ENCODE measurements at places on chromosomes 16 and 17.

GRCh38 chr16:75580-76501, 2.2 kb upstream of the MPG start:
- peak; percentile 91 for DNase-seq

GRCh38 chr16:81437865-81438264, 6.7 kb upstream of the CMIP start:
- no peak for DNase-seq

- no peak for DNase-seq
Observed at GRCh38 chr17:14359163-14360020, 58.5 kb downstream of the HS3ST3B1 start.

GRCh38 chr16:88921591-88921990, 55.1 kb upstream of the PABPN1L start:
- DNase-seq = no peak

DNA sequence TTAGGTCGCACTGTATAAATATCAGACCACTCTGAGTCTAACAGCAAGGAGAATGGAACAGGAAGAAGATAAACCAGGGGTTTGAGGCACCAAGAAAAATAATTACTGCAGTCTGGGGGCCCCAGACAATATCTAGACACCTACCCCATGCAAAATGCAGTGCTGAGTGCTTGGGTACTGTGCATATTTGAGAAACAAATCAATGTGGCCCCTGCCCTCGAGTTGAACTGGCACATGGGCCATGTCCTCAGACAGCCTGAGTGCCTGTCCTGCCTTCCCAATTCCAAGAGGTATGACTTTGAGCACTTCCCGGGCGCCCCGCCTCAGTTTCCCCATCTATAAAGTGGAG, 6.2 kb upstream of the CIITA start:
- no peak for DNase-seq

- no peak for DNase-seq
Observed at GRCh38 chr17:56109836-56110235, 43.4 kb upstream of the ANKFN1 start.

DNA sequence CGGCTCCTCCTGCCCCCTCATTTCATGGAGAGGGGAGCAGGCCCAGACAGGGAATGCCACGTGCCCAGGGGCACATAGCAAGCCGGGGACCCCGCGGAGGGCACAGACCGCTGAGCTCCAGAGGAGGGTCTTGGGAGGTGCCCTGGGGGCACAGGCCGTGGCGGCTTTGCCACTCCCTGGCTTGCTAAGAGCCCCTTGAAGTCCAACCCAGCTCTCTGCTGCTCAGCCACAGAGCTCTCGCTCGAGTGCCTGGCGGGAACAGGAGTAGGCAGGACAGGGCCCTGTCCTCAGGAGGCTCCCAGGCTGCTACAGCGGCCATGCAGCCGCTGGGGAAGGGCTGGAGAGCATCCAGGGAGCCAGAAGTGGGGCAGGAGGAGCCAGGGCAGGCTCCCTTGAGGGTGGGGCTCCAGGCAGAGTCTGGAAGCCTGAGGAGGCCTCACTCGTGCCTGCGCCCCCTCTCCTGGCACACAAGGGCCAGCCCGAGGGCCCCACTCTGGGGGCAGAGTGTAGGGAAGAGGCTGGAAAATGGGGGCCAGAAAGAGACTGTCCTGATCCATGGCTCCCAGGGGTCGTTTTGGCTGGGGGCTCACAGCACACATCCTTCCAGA, 4.4 kb upstream of the RAB26 start:
- peak; percentile 19 for DNase-seq

DNA sequence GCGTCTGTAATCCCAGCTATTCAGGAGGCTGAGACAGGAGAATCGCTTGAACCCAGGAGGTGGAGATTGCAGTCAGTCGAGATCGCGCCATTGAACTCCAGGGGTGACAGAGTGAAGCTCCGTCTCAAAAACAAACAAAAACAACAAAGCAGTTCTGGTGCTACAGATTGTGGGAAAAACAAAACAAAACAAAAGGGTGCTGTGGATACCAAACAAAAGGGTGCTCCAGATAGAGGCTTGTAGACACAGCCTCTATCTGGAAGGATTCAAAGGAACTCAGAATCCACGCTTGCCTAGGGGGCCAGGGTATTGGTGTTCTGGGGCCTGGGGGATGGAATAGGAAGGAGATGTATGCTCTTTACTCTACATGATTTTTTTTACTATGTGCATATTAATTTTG, 2.5 kb downstream of the MYLK3 start:
- DNase-seq = no peak

GRCh38 chr17:81510785-81511553, 1.6 kb downstream of the ACTG1 start:
- DNase-seq = peak; percentile 37

DNA sequence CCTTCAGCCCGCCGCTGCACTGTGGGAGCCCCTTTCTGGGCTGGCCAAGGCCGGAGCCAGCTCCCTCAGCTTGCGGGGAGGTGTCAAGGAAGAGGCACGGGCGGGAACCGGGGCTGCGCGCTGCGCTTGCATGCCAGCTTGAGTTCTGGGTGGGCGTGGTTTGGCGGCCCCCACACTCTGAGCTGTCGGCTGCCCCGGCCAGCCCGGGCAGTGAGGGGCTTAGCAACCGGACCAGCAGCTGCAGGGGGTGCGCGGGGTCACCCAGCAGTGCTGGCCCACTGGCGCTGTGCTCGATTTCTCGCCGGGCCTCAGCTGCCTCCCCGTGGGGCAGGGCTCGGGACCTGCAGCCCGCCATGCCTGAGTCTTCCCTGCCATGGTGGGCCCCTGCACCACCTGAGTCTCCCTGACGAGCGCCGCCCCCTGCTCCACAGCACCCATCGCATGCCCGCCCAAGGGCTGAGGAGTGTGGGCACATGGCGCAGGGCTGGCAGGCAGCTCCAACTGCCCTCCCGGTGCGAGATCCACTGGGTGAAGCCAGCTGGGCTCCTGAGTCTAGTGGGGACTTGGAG, 17.0 kb downstream of the PRR11 start:
- no peak for DNase-seq

GRCh38 chr17:70327279-70327678, 157.9 kb downstream of the KCNJ2 start:
- no peak for DNase-seq

DNA sequence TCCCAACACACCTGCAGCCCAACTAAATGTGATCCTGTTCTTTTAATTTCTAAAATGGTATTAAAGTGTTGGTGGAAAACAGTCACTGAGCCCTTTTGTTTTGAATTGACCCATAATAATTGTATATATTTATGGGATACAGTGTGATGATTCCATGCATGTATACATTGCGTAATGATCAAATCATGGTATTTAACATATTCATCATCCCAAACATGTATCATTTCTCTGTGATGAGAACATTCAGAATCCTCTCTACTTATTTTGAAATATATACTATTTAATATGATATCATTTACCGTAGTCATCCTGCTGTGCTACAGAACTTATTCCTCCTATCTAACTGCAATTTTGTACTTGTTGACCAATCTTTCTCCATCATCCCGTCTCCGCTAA, 14.0 kb upstream of the MYH10 start:
- no peak for DNase-seq

DNA sequence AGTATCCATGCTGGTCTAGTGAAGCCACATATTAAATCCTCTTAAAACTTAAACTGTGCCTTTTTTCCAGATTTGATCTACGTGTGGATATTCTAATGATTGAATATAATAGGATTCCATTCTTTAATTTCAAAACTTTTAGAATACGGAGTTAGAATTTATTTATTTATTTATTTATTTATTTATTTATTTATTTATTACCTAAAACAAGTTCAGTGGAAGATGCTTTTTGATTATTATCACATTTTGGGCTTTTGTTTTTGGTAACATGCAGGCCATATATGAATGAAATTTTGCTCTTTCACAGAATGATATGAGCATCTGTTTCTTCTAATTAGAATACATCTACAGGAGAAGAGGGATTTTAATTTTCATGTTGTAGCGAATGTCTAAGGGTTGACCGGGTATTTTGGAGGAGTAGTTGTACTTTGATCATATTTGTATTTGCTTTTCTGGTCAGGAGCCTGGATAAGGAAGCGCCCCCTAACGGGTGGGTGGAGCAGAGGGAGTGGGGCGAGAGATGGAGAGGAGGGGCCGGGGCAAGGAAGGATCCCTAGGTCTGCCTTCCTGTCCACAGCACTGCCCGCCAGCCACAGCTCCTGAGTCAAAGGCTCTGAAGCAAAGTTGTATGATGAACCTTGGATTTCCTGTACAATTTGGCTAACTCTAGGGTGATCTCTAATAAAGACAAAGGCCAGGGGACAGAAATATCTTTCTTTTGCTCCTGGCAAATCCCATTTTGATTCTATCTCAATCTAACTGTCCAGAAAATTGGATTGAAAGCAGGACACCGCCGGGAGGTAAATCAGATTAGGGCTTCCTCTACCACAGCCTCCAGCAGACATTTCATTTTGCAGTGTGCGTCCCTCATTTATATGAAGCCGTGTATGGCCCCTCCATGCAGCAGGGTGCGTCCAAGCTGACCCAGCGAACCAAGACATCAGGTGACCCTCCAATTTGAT, 149.1 kb downstream of the PRKCA start:
- no peak for DNase-seq

DNA sequence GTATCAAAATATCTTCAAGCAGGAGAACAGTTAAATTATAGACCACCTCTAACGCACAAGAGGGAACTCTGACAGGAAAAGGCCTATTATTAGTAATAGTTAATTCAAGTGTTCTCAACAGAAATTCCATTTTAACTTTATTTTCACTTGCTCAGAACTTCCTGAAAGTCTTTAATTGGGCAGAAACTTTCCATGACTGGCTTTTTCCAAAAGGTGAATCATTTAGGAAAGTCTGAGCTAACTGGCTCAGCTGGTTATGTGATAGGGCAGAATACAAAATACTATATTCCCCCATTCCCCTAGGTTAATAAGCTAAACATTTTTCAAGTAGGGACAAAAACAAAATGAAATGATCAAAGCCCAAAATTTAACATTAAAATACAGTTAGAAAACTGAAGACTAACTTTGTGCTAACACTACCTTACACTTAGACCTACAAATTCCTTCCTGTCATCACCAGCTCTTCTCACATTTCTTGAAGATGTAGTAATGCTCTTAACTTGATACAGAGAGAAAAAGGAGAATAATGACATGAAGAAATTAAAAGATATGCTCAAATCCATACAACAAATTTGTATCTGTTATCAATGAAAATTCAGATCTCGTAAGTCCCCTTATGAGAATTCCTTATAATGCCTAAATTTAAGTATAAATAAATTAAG, 31.0 kb downstream of the CFDP1 start:
- DNase-seq = no peak

DNA sequence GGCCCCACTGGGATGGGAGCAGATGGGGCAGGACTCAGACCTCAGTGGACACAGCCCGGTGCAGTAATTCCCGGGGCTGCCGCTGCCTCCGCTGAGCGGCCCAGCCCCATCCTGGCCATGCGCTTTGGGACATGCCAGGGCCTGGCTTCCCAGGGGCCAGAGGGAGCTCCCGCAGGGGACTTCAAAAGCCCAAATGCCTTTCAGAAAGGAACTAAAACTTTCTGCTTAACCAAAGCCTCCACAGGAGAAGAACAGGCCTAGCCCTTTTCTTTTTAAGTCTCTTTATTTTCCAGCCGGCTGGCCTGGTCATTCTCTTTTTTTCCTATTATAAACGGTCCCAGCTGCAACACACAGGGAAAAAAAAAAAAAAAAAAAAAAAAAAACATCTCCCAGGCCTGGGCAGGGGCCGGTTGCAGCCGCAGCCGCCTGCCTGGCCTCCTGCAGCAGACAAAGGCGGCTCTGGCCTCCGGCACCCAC, 10.7 kb upstream of the ZNF423 start:
- DNase-seq = no peak

GRCh38 chr16:16139806-16140205, 83.5 kb downstream of the ABCC6 start:
- no peak for DNase-seq

DNA sequence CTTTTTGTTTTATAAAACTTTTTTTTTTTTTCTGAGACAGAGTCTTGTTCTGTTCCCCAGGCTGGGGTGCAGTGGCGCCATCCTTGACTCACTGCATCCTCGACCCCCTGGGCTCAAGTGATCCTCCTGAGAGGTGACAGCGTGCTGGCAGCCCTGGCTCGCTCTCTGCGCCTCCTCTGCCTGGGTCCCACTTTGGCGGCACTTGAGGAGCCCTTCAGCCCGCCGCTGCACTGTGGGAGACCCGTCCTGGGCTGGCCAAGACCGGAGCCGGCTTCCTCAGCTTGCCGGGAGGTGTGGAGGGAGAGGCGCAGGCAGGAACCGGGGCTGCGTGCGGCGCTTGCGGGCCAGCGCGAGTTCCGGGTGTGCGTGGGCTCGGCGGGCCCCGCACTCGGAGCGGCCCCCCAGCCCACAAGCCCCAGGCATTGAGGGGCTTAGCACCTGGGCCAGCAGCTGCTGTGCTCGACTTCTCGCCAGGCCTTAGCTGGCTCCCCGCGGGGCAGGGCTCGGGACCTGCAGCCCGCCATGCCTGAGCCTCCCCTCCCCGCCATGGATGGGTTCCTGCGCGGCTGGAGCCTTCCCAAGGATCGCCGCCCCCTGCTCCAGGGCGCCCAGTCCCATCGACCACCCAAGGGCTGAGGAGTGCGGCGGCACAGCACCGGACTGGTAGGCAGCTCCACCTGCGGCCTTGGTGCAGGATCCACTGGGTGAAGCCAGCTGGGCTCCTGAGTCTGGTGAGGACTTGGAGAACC, 49.6 kb upstream of the HELZ start:
- DNase-seq = no peak

GRCh38 chr17:63772801-63773271, 561 bp downstream of the CCDC47 start:
- peak; percentile 30 for DNase-seq

GRCh38 chr16:85396879-85397871, 215.9 kb upstream of the GSE1 start:
- no peak for DNase-seq

GRCh38 chr16:73000020-73000906, 47.7 kb downstream of the ZFHX3 start:
- DNase-seq = peak; percentile 76

DNA sequence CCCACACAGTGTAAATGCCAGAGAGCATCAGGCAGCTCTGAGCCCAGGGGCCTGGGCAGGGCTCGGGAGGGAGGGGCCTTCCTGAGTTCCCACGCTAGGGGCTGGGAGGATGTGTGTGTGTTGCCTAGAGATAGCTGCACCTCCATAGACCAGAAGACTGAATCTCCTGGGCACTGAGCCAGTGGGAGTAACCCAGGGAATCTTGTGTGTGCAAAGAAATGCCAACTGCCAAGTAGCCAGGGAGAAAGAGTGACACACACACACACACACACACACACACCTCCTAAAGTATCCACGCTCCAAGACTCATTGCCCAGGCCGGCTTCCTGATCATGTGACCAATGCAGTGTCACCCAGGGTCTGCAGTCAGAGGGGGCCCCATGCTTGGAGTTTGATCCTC, 166.2 kb upstream of the RPL38 start:
- DNase-seq = peak; percentile 60

- peak; percentile 68 for DNase-seq
Observed at GRCh38 chr16:19138601-19139000, 24.8 kb downstream of the ITPRIPL2 start.

DNA sequence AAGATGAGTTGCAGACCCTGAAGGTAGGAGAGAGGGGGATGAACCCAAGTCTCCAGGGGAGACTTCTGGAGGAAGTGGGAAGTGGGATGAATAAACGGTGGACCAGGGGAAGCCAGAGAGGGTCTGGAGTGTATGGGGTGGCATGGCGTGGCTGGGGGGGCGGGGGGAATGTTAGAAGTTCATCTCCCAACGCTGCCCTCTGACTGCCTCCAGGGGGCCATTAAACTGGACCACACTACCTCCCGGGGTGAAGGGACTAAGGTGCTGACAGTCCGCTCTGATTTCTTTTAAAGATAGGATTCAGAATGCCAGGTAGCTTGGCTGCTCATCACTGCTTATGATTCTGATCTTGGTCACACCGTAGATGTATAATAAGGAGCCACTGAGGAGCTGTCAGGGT, 21.2 kb downstream of the ST3GAL2 start:
- DNase-seq = no peak
